ENCODE measurements at places on chromosomes 4 and X. TPM values are rescaled to one million over a fixed set of nuclear protein-coding genes. Genes with fewer than 3 reads are reported as not detected.

DNA sequence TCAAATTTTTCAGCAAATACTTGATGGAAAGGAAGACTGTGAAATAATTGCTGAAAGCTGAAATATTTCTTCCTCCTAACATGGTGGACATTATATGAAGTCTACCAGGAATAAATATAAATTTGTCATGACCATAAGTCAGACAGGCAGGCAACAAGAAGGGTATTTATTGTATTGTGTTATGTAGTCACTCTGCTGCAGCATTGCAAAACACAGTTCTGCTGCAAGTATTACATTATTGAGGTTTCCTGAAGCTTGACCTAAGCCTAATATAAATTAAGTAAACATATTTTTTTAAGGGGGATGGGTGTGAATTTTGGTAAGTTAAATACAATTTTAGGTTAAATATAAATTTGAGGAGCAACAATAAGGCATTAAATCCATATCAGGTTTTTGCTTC is 60.2 kb upstream of the MAOA start:
- no peak for DNase-seq

DNA sequence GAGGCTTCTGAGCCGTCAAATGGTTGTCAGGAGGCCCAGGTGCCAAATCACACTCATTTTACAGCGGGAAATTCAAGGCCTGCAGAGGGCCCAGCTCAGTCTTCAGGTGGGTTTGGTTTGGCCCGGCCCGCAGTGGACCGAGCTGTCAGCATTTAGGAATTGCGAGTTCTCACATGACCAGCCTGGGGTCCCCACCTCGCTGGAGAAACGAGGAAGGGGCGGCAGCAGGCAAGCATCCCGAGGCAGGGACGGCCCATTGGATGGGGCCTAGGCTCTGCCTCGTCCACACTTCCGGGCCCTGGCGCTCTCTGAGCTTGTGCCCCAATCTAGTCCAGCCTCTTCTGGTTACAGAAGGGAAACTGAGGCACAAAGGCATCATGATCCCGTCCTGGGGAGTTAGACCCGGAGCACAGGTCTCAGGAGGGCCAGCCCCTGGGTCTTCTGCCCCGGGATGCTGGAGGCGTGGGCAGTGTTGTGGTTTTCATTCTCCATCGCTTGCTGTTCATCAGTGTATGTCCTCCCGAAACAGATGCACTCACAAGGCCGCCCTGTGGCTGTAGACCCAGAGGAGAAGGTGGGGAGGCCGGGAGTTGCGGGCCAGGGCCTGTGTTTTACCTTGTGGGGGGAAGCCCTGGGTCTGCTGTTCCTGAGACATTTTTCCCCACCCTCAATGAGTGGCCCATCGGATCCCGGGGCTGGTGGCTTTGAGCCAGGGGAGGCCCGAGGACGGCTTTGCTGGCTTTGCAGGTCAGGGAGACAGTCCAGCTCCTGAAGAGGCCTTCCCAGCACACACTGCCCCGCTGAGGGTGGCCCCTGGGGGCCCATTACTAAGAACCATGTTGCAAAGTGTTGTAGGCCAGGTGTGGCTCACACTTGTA is 8.9 kb downstream of the PSAPL1 start:
- peak; percentile 86 for DNase-seq

DNA sequence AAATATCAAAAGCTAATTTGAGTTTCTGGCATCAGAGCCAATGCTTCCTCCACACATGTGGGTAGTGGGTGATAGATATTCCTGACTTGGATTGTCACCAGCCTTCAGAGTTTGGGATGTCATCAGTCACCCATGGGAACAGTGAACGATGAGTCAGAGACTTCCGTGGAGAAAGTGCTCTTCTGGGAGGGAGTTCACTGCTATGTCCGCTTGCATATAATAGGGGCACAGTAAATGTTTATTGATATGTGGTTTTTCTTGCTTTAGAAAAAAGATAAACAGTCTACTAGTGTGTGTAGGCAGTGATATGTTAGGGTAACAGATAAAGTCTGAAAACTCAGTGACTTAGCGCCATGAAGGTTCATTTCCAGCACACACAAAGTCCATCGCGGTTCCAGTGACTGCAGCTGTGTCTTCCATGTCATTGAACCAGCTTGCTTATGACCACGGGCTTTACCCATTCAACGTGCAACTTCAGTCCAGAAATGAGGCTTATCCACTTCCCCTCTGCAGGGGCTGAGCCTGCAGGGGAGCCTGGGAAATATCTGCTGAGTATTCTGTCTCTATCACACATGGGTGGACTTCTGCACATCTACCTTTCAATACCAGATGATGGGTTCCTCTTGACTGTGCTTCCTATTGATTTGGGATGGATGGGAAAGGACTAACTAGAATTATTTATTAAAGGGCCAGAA is 87.7 kb upstream of the WWC2 start:
- no peak for DNase-seq

DNA sequence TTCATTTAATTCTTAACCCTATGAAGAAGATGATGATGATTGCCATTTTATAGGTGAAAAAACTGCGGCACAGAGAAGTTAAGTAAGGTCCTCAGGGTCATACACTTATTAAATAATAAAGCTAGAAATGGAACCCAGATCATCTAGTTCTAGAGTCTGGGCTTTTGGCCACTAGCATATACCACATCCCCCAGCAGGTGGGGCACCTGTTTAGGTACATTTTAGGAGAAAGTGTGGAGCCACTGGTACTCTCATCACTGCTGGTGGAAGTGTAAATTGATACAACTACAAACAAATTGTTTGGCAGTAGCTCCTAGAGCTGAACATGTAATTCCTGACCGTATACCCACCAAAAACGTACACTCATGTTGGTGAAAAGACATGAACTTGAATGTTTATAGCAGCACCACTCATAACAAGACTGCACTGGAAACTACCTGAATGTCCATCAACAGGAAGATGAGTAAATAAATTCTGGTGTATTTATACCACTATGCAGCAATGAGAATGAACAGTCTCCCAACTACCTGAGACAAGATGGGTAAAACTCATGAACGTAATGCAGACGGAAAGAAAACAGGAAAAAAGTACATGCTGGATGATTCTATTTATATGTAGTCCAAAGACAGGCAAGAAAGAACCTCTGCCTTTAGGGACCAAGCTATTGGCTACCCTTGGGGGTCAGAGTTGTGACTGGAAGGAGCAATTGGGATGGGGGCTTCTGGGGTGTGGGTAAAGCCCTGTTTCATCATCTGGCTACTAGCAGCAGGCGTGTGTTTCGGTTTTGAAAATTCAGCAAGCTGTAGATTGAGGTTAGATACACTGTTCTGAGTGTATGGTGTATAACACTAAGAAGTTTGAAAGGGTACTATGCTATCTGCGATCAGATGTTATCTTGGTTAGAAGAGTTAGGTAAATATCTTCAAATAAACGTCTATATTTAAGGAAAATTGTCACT is 72.3 kb upstream of the ADGRG2 start:
- DNase-seq, result no peak

The CCKAR gene
- not detected for total RNA-seq

The TMPRSS11F gene
- total RNA-seq, result not detected

The SPON2 gene
- 27.3 TPM for total RNA-seq

The TEX11 gene
- not detected for total RNA-seq

The HSFX4 gene
- not detected for total RNA-seq

The SGMS2 gene
- 26.3 TPM for total RNA-seq

The FAM9B gene
- total RNA-seq, result not detected

The AMER1 gene
- 3.4 TPM for total RNA-seq

The SLC10A7 gene
- total RNA-seq, result 12.0 TPM

The HEPH gene
- 3.9 TPM for total RNA-seq
